ENCODE measurements at places on chromosomes 3 and 15.

DNA sequence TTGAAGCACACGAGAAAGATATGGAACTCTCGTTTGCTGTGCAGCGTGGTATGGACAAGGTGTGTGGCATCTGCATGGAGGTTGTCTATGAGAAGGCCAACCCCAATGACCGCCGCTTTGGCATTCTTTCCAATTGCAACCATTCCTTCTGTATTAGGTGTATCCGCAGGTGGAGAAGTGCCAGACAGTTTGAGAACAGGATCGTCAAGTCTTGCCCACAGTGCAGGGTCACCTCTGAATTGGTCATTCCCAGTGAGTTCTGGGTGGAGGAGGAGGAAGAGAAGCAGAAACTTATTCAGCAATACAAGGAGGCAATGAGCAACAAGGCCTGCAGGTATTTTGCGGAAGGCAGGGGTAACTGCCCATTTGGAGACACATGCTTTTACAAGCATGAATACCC is 1.2 kb downstream of the MKRN3 start:
- DNase-seq = no peak

GRCh38 chr15:55742498-55742926 is 440 bp downstream of the PRTG start:
- peak; percentile 67 for DNase-seq

DNA sequence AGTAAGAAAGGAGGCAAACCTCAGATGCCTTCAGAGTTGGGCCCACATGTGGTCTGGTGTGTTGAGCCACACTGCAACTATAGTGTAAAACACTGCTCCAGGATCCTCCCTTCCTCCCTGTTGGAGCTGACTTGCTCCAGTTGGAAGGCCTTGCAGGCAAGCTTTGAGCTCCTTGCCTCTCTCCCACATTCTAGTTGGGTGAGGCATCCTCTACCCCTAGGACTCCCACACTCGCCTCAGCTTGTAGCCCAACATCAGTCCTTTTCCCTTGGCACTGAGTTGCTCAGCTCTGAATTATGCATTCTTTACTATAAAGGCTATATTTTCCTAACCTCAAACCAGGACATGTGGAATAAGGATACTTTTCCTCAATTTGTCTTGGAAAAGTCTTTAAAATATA is 143.9 kb downstream of the NECTIN3 start:
- no peak for DNase-seq

DNA sequence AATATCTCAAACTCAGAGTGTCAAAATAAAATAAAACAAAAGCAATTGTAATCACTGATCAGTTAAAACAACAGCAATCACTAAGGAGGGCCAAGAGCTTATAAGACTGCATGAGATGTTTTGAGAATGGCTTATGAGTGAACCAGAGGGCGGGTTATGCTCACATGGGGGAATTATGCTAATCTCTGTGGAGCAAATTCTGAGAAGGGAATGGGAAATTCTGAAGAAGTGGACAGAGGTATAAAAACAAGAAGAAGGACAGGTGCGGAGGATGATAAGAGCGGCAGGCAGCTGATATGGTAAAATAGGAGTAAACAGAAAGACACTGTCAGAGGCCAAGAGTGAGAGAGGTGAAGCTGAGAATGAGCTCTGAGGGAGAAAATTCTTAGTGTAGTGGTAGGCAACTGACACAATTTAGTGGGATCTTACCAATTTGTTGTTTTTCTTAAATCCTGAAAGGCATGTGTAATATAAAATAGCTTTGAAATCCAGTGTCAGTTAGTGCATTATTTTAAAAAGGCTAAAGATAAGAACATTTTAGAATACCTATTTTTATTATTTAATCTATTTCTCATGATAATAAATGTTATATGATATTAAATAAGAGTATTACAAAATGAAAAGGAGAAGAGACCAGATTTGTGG is 133.8 kb downstream of the SPATA16 start:
- no peak for DNase-seq

GRCh38 chr3:194905696-194906095 is 220.0 kb downstream of the FAM43A start:
- DNase-seq = no peak

DNA sequence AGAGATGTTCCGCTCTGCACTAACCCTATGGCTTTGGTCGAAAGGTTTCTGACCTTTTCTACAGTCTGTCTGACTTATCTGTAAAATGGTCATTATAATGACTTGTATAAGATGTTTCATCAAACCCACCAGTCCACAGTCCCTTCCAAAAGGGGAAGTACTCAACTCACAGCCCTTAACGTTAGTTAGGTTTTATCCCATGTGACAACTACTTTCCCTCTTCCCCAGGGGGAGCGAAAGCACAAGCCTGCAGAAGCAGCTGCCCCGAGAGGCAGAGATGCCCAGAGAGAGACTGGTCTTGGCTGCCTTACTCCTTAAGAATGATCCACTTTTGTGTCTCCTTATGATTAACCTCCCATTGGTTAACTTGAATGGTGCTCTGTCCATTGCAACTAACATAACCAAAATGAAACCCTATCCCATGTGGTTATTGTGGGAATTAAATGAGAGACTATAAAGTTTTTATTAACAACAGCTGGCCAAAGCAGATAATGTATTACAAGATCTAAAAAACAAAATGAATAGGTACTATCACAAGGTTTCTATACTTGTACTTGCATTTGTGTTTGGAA is 6.4 kb downstream of the ASTE1 start:
- no peak for DNase-seq

DNA sequence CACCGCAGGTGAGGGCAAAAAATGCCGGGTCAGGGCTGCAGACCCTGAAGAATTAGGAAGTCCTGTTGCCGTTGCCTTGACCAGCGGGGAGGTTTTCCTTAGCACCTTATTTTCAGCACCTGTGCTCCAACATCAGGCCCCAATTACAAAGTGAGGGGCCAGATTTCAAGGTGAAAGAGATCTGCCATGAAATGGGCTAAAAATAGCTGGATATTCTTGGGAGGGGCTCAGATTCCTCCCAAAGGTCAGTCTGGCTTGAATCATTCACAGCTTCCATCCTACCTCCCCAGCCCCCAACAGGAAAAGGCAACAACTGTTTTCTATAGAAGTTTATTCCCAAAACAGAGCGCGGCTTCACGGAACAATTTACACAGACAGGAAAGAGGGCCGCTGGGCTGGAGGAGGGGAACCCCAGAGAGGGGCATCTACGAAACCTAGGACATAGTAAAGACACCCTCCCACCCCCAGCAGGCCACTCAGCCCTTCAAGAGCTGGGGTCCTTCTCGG is 941 bp upstream of the SLC26A6 start:
- no peak for DNase-seq

DNA sequence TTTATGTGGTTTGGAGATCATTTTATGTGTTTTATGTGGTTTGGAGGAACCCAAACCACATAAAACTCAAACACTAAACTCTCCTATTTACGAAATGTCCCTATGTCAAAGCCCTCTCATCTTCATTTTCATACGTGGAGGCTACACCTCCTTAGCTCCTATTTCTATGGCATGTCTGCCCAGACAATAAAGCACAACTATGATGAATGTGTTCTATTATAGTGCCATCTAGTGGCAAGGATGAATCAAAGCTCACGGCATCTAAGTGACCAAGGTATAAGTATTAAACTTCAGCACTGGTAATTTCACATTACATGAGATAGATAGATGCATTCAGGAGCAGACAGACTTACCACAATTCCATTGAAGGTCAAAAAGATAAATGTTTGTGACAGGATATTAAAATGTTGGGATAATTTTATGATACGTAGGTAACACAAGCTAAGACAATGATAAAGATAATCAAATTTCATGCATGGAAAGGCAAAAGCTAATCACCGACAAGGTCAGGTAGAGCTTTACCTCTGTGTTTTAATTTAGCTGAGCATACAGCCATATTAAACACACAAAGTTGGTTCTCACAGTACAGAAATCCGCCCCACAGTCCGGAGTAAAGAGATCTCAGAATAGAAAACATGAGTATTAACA is 130.6 kb upstream of the FHIT start:
- DNase-seq = no peak

- DNase-seq = no peak
These were observed 829.5 kb downstream of the ROBO2 start for GRCh38 chr3:77869423-77869822.

DNA sequence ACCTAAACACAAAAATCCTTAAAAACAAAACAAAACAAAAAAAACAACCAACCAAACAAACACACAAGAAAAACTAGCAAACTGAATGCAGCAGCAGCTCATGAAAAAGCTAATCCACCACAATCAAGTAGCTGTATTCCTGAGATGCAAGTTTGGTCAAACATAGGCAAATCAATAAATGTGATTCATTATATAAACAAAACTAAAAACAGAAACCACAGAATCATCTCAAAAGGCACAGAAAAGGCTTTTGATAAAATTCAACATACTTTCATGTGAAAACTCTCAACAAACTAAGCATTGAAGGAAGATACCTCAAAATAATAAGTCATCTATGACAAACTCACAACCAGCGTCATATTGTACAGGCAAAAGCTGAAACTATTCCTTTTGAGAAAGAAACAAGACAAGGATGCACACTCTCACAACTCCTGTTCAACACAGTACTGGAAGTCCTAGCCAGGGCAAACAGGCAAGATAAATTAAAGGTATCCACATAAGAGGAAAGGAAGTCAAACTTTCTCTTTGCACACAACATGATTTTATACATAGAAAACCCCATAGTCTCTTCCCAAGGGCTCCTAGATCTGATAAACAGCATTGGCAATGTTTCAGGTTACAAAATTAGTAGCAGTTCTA is 495.1 kb upstream of the SGO1 start:
- no peak for DNase-seq

- peak; percentile 35 for DNase-seq
These were observed 2.2 kb upstream of the CD276 start for GRCh38 chr15:73681856-73682599.

DNA sequence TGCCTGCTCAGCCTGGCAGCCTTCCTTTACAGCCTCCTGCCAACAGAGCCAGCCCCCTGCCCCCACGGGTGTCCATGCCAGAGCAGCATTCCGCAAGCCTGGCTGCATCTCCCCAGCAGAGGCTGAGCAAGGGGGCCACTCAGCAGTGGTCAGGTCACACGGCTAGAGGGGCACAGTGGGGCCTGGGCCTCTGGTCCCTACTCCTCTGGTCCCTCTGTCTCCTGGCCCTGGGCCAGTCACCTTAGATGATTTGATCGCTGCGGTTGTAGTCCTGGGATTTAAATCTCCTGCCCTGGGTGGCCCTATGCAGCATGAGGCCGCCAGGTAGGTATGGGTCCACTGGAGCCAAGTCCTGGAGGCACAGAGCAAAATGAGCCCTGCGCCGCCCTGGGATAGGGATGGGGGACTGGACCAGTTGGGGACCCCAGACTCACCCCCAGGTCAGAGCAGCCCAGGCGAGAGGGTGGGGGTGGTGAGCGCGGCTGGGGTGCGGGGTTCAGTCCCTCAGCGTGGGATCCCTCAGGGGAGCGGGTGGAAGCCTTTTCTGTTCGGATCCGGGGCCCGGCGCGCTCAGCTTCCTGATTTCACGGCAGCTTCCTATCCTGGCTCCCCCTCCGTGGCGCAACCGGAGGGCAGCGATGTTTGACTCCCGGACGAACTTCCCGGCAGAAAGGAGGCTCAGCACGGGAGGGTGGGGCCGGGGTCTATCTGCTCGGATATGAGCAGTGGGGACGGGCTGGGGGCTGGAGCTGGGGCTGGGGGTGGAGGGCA is at the start of gene ZBTB47:
TSS of gene ZBTB47 (plus strand) at position 138 of the 771 bp plus-strand sequence. CDS start 4,659 bp downstream, outside the sequence.
- no peak for DNase-seq

DNA sequence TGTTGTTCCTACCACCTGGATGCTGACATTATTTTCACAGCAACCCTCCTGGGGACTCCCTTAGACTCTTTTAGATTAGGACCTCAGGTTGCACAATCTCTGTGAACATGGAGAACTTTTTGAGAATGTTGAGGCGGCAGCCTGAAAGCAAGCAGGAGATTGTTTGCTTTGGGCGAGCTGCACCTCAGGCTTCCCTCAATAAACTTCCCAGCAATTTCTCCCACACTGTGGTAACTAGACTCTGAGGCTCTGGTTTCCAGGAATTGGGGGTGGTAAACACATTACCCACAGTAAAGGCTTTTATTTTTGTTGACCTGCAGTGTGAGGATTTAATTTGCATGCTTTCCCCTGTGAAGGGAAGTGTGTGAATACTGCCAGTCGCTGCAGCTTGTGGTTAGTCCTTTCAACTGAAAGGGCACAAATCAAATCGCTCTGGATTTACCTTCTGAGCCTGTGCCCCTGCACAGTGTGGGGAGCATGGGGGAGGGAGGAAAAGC is 35.2 kb upstream of the SIAH2 start:
- no peak for DNase-seq

DNA sequence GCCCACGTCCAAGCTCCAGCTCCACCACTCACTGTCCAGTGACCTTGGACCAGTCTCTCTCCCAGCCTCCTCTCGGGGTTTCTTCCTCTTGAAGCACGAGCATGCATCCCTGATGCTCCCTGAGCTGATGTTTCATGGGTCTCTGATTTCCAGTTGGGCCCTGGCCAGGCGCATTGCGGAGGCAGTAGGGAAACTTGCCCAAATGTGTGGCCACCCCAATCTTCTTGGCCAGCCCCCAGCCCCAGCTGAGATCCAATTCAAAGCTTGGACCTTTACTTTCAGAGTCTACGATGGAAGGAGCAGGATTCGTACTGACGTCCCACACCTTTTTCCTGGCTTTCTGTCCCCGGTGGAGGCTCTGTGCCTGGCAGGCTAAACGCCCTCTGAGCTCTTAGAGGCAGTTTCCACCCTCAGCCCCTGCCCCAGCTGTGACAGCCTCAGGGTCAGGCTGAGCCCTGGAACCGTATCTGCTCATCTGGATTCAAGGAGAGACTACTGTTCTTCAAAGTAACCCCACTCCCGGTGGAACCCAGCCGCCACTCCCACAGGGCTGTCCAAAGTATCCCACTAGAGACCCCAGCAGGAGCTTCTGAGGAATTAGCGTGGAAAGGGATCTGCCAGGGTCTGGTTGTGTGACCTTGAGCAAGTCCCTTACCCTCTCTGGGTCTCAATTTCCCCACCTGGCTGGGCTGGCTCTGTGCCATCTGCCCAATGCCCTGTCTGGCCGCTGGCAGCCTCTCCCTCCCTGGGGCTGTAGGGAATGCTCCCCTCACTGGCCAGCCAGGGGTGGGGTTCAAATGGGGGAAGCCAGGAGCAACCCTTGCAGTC is 37.4 kb downstream of the CPN2 start:
- DNase-seq = no peak

GRCh38 chr3:111331306-111331705 is 210.7 kb upstream of the CD96 start:
- no peak for DNase-seq

- DNase-seq = no peak
These were observed 25.7 kb downstream of the INSYN1 start for GRCh38 chr15:73727330-73727976.

Data from activated CD8-positive, alpha-beta memory T cell treated with anti-CD3 and anti-CD28 coated beads for 24 hours (primary cell).